Putamen (tissue), 1 donor: ENCODE measurements at places on chromosomes 2 and 18.

- DNase-seq, result no peak
Measured at GRCh38 chr2:37318401-37318800, 6.2 kb downstream of the PRKD3 start.

DNA sequence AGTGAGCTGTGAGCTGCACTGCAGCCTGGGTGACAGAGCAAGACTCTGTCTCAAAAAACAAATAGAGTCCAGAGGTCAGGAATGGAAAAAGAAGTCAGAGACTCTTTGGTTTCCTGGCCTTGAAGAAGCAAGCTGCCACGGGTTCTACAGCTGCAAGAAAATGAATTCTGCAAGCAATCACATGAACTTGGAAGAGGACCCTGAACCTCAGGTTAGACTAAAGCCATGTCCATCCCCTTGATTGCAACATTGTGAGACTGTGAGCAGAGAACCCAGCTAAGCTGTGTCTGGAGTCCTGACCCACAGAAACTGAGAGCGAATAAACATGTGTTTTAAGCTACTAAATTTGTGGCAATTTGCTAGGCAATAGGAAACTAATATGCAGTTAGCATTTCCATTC is 12.9 kb upstream of the MIB1 start:
- no peak for DNase-seq

DNA sequence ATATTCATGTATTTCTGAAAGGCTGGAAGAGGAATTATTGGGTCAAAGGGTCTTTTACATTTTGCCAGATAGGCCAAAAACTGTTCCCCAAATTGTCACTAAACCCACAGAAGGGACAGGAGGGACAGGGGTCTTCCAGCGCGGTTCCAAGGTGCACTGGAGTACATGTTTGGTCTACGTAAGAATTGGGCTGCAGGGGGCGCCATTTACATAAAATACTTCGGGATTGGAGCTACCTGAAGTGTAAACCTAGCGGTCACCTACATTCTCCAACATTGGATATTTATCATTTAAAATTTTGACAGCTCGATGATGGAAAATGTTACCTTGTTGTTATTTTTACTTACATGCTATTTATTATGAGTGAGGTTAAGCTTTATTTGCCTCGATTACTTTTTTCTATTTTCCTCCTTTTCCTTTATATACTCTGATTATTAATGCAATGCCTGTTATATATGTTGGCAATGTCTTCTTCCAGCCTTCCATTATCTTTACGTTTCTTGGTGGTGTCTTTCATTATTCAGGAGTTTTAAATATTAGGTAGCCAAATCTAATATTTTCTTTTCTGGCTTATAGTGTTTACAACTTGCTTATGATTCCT is 43.0 kb upstream of the RAB6C start:
- no peak for DNase-seq

DNA sequence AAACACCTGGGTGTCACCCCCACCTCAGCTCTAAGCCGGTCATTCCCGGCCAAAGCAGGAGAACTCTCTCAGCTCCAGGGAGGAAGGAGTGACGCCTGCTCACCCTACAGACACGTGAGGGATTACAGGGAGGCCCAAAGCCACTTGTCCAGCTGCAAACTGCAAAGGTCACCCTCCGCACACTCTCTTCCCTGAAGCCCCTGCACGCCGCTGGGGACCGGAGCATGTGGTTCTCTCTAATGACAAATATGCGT is 108.0 kb upstream of the ID2 start:
- no peak for DNase-seq

GRCh38 chr18:6355789-6356589 is 58.7 kb downstream of the L3MBTL4 start:
- no peak for DNase-seq

DNA sequence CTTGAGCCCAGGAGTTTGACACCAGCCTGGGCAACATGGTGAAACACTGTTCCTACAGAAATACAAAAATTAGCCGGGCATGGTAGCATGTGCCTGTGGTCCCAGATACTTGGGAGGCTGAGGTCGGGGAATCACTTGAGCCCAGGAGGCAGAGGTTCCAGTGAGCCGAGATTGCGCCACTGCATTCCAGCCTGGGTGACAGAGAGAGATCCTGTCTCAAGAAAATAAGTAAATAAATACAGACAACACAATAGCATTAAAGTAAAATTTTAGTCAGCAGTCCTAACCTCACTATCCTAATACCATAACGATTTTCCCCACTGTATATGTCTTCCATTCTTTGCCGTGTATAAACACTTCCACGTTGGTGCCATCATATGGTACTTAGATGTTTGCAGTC is 83.0 kb upstream of the MBOAT2 start:
- no peak for DNase-seq

DNA sequence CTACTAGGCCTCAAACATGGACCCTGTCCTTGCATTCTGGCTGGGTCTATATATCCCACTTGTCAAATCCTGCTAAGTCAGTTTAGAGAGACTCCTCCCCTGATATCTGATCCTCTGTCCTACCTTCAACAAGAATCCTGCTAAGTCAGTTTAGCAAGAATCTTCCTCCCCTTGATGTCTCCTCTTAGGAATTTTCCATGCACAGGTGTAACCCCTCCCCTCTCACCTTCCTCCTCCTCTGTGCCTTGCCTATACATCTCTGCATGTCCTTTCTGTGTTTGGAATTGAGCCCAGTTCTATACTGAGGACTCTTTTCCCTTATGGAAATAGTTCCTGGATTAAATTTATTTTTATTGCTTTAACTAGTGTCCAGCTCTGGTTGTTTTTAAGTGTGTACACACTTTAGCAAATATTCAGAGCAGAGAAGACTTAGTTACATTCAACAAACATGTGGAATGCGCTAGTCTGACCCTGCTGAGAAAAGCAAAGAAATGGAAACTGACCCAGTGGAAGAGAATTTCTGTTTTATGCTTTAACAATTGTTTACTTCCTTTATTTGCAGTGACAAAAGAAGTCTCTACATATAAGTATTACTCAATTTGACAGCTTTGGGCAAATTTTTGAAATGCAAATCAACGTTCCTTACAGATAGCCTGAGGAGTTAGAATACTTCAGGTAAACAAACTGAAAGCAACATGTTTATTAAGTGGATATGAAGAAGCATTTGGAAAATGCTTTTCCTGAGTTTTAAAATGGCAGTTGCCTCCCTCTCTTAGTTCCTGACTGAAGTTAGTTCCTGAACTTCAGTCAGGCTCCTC is 80.6 kb downstream of the RIT2 start:
- no peak for DNase-seq

DNA sequence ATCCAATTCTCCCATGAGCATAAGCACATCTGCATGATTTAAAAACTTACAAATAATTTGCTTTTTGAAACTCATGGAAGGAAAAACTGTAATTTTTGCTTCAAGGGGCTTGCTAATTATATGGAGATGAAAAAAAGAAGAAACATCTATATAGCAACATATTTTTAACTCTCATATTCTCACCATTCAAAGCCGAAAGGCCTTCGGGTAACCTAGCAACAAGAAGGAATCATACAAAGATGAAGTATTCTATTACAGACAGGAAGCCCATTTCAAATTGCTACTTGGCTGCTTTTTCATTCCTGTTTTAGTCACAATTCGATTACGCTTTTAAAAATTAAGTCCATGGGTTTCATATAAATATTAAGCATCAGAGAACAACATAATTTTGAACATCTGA is 39.2 kb upstream of the RNU4ATAC start:
- DNase-seq, result no peak

- DNase-seq, result no peak
Measured at GRCh38 chr2:134946073-134946472, 27.5 kb downstream of the CCNT2 start.

- no peak for DNase-seq
Measured at GRCh38 chr2:23645230-23645808, 260.3 kb downstream of the KLHL29 start.

GRCh38 chr2:42792583-42793333 is at the start of gene HAAO:
Gene HAAO (minus strand): TSS chr2:42792583. CDS start chr2:42792536, 47 bp downstream.
- DNase-seq, result no peak

- DNase-seq, result no peak
Measured at GRCh38 chr2:225236769-225237323, 162.7 kb upstream of the NYAP2 start.

DNA sequence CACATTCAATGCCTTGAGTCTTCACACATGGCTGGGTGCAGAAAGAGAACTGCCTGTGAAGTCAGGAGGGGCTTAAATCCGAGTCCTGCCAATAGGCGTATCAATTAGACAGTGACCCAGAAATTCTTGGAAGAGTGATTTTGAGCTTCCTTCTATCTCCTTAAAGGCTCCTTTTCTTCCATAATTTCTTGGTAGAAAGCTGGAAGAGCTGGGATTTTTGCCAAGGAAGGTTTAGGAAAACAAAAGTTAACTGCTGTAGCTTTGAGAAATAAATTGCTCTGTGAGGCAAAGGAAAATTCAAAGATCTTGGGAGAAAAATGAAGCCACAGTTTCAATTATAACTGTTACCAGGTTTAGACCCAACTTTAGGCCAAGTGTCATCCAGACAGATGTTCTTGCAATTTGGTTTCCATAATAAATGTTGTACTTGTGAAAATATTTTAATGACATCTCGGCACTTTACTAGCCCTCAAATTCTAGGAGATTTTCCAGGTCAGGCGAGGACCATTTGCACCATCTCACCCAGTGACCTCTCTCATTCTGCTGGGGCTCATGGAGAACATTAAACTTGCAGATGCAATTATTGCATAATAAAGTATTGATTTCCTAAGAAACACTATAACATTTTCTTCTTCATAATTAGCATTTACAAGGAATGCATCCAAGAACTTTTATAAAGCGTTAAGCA is 329.7 kb upstream of the MEIS1 start:
- DNase-seq, result no peak

- DNase-seq, result no peak
Measured at GRCh38 chr2:61619561-61619960, 81.4 kb upstream of the XPO1 start.

- DNase-seq, result no peak
Measured at GRCh38 chr2:13481201-13481600, 764.5 kb downstream of the TRIB2 start.

DNA sequence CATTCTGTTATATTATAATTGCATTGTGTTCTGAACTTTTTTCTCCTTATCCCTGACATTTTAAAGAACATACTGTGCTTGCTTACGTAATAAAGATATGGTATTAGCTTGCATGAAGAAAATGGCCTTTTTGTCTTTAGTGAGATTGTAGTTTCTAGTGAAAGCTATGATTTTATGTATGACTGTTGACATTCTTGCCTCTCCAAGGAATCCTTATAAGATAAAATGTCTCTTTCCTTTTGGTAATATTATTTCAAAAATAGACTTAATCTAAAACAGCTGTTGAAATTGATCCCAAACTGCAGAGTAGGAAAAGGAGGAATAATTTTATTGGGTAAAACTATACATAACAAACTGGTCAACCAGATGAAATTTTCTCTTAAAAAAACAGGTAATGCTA is 40.8 kb upstream of the CCDC102B start:
- DNase-seq, result no peak

- no peak for DNase-seq
Measured at GRCh38 chr18:155688-156087, 2.7 kb upstream of the USP14 start.

GRCh38 chr2:205769879-205770278 is 87.6 kb downstream of the NRP2 start:
- no peak for DNase-seq

GRCh38 chr2:27051902-27052645 is 606 bp downstream of the AGBL5 start:
- no peak for DNase-seq

DNA sequence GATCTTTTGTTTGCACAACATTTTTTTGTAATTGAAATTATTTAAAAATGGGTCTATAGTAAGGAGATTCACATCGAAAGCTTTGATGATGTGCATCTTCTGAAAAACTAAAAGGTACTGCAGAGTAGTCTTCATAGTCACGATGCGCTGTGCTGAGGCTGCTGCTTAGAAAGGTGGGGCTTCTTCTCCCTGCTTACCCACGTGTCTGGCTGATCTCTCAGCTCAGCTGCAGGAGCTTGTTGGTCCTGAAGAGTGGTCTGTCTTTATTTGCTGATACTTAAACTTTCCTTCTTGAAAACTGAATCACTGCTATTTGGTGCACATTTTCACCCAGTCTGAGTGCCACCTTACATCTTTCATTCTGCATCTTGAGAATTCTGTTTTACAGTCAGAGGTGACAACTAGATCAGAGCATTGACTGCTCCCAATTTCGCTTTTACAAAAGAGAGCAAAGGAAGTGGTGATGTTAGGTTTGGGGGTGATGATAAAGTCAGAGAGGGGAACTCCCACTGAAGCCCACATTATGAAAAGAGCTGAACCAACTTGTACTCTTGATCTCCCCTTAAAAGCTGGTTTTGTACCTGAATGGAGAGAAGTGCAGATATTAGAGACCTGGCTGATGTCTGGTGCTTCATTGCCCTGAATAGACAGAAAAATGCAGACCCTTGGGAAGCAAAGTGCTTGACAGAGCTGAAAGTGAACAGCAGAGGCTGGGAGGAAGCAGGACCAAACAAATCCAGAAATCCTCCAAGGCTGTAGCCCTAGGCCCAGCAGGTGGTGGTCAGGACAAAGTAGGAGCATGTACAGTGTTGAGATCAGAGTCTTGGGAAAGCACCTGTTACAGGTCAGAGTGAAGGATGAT is 984.5 kb downstream of the TSN start:
- no peak for DNase-seq

GRCh38 chr18:45349019-45349418 is 266.3 kb upstream of the SLC14A2 start:
- no peak for DNase-seq

DNA sequence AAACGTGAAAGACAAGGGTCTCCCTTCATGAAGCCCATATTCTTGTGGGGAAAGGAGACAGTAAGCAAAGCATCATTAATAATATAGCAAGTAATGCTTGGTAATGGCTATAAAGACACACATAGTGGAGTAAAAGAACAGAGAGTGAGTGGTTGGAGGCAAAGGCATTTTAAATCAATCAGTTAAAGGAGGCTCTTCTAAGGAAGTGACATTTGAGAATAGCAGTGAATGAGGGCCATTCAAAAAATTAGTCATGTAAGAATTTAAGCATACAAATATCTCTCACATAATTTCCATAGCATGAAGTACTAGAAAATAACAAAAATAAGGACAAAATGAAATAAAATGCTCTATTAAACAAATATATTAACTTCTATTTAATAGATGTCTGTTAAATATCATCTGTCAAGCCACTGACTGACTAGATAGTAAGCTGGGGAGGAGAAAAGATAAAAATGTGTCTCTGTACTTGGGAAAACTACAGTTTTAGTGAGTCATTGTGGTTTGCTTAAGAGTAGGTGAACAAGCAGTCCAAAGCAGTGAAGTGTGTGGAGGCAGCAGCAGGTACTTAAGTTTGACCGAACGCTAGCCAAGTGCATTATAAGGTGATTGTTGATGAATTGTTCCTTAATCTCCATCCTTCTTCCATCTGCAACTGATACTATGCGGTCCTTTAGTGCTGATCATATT is 160.1 kb downstream of the PARD3B start:
- no peak for DNase-seq

DNA sequence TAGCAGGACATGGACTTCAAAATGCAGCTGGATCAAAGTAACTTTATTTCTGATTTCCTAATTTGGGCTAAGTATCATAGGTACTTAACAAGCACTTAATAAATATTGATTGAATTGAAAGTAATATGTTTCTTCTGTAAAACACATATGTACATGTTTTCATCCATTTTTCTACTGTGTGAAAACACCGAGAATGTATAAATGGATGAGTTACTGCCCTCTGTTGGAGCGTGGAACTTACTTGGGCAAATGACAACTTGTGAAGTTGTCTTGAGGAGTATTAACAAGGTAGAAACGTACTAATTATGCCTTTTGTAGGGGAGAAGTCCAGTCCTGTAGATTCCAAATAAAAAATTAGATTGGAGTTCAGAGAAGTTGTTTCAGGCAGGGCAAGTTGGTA is 87.2 kb downstream of the PHLPP1 start:
- DNase-seq, result no peak
